ENCODE measurements at places on chromosomes 2 and 18. TPM values are rescaled to one million over a fixed set of nuclear protein-coding genes. Genes with fewer than 3 reads are reported as not detected.

The VWC2L gene
- total RNA-seq: not detected

The OR6B2 gene
- total RNA-seq: not detected

The UGT1A8 gene
- not detected for total RNA-seq

The GNAL gene
- 0.10 TPM for total RNA-seq

The RAB17 gene
- not detected for total RNA-seq

The SAG gene
- total RNA-seq: not detected
